Stimulated activated CD4-positive, alpha-beta T cell treated with anti-CD3 and anti-CD28 coated beads, TNF-alpha, amount 100 ng/mL, for 48 hours (primary cell): ENCODE measurements at places on chromosomes 5 and 9.

DNA sequence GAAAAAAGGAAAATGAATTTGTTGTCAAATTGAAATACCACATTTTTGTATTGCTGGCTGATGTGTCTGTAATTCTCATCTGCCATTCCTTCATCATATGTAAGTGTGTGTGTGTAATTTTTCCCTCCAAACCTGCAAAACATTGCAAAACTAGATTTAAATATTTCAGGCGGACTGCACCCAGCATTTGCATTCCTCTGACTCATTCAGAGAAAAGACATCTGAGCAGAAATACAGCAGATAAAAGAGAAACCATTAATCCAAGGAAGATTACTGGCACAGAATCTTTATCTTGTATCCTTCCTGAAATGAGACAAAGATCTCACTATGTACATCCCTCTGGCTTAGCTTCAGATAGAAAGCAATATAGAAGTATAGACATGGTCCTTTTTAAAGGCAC is 275.3 kb downstream of the TMEM38B start:
- DNase-seq = no peak

- no peak for DNase-seq
These were observed 12.6 kb upstream of the SEMA5A start for GRCh38 chr5:9558319-9558965.

GRCh38 chr5:68740226-68740910 is 353.4 kb upstream of the SLC30A5 start:
- DNase-seq = no peak

GRCh38 chr5:61246768-61247307 is 84.6 kb upstream of the SMIM15 start:
- DNase-seq = no peak
